ENCODE measurements at places on chromosomes 12 and 14.

- DNase-seq, result no peak
These were observed 18.6 kb downstream of the APOBEC1 start for GRCh38 chr12:7647071-7647470.

DNA sequence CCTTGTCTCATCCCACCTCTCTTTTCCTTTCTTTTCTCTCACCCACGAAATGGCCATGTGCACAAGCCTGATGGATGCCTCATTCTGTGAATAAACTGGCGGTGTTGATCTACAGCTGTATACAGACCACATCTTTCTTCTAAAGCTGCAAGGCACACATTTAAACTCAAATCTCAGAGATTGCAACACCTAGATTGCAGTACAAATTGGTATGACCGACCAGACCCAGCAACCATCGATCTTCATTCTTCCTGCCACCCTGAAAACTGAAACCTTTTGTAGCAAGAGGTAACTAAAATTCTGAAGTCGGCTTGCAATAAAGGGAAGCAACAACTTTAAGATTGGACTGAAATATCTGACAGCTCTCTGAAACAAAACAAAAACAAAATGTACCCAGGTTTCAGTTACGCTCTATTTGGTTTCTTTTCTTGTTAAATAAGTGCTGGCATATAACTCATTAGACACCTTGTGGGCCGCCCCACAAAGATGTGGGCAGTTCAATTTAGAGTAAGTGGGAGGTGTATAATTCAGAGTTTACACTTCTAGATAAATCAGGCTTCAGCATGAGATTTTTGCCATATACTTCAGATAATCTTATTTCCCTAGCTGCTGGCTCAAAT lies 390.0 kb upstream of the NOVA1 start:
- DNase-seq, result no peak

GRCh38 chr12:26471560-26471959 lies 276.2 kb downstream of the SSPN start:
- DNase-seq, result no peak

DNA sequence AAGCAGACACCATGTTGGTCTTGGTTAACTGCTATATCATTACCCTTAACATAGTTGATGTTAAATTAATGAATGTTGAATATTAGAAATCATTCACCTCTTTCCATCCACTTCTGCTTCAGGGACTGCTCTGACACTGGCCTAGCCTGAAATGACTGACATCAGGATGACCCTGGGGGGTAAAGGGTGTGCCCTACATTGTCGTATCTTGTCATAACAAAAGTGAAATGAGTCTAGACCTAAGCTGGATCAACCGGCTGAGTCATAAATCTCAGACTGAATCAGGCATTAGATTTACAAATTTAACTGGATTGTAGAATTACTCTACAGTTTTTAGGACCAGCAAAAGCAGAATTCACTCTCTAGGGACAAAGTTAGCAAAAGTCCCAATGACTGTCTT lies 35.3 kb downstream of the KICS2 start:
- no peak for DNase-seq

DNA sequence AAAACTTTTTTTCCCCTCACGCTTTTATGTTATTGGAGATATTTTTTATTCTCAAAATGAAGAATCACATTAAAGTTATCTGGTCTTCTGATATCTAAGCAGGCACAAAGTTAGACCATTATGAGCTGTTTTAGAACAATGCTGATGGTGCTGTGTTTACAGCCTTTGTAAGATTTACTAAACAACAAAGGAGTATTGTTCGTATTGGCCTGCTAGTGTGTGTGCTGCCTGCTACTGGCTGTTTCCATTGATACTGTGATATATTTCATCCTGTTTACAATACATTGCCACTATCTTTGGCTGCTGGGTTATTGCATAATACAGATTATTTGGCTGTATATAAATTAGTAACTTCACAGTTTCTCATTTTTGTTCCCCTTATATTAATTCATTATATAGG lies 220.8 kb downstream of the ITPR2 start:
- DNase-seq, result no peak

- no peak for DNase-seq
These were observed 67.3 kb upstream of the STK38L start for GRCh38 chr12:27176765-27177164.

- peak; percentile 45 for DNase-seq
These were observed at the start of gene KDM2B for GRCh38 chr12:121580959-121581685. Gene KDM2B, minus strand, starts transcription at chr12:121581023. Its CDS starts 112 bp downstream, at chr12:121580911.

DNA sequence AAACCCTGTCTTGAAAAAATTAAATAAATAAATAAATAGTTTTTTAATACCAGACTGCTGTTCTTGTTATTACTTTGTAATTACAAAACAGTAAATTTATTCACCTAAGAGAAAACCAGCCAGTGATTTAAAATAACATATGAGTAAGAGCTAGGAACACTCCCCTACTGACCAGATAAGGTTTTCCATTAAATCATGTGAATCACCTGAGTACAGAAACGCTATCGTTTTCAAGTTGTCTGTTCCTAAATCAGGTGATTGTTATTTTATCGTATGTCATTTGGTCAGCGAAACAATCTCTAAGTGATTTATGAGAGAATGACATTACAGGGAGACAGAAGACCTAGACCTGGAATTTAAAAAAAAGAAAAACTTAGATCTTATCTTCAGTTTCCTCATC lies 47.3 kb downstream of the RPS29 start:
- DNase-seq, result no peak

GRCh38 chr12:131675126-131676080 lies 35.5 kb upstream of the SFSWAP start:
- no peak for DNase-seq

GRCh38 chr14:28163897-28164296 lies 602.7 kb upstream of the FOXG1 start:
- DNase-seq, result no peak

DNA sequence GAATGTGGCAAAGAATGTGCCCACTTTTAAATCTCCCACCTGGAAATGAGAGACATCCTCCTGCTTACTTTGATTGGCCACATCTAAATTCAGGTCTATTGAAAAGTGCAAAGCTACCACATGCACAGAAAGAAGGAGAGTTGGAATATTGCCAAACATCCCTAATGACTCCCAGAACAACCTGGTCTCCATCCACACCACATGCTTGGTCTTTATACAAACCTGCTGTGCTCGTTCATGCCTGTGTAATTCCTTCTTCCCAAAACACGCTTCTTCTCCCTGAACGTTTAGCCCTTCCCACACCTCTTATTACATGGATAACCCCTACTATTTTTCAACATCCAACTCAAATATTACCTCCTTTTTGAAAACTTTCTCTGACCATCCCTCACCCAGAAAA lies 66.2 kb upstream of the BCL2L14 start:
- DNase-seq, result no peak

- DNase-seq, result no peak
These were observed 9.4 kb upstream of the HVCN1 start for GRCh38 chr12:110698171-110698902.

DNA sequence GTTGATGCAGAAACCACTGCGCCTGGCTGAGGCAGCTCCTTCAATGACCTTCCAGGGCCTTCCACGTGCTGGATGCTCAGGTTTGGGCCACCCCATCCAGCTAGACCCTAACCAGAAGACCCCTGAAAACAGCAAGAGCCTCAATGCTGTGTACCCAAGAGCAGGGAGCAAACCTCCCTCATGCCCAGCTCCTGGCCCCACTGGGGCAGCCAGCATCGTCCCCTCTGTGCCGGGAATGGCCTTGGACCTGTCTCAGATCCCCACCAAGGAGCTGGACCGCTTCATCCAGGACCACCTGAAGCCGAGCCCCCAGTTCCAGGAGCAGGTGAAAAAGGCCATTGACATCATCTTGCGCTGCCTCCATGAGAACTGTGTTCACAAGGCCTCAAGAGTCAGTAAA lies 10.5 kb downstream of the OAS3 start:
- DNase-seq, result no peak

- no peak for DNase-seq
These were observed 290.2 kb downstream of the PRKD1 start for GRCh38 chr14:29637411-29637810.

DNA sequence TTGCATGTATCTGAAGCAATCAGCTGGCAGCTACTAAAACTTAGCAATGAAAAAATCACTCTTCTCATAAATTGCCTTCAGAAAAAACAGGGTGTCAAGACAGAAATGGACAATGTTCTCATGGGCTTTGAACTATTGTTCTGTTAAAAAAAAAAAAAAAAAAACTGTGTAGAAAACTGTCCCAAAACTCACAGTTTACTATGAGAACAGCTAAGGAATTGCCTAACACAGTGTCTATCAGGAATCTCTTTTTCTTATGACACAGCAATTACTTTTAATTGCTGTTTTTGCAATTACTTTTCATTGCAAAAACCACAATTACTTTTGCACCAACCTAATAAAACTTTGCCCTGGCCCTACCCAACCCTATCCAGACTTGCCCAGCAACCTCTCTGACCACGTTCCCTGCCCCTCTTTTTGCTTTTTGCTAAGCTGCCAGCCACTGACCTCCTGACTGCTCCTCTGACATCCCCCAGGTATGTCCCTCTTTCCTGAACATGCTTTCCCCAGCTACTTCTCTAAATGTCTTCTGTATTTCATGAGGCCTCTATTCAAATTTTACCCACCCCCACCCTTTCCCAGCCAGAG lies 68.0 kb upstream of the SLCO1C1 start:
- no peak for DNase-seq

DNA sequence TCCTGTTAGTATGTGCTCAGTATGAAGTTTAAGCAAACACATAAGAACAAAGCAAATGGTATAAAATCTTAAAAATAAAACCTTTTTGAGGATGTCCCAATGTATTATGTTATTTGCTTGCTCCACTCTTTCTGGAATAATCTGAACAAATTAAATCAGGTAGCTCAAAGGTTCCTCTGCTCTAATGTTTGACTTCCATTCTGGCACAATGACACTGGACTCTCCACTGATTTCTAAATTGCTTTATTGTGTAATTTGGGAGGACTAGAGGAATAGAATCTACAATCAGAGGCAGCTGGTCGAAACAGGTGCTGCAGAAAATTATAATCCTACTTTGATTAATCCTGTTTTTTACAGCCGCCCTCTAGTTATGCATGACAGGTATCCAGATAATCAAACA lies 523.7 kb upstream of the FOXG1 start:
- no peak for DNase-seq

- DNase-seq, result peak; percentile 56
These were observed 22.8 kb downstream of the OTUB2 start for GRCh38 chr14:94048691-94049624.

GRCh38 chr14:79260406-79260805 lies 950.9 kb downstream of the DIO2 start:
- no peak for DNase-seq

DNA sequence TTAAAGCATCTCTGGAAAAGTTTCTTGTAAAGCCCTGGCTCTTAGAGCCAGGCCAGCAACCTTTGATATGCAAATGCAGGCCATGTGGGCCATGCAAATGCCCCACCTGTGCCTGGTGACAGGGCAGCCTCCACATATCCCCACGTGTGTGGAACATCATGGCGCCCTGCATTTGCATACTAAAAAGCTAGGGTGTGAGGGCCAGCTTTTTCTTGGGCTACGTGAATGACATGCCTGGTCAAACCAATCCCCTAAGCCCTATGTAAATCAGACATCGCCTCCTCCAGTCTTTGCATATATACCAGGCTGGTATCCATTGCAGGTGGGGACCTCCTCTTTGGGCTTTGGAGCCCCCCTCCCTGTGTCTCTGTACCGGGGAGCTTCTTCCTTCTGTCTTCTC lies 6.4 kb downstream of the CSRP2 start:
- no peak for DNase-seq

GRCh38 chr14:35438910-35439713 lies 34.6 kb upstream of the NFKBIA start:
- DNase-seq, result no peak

- DNase-seq, result no peak
These were observed 146.8 kb downstream of the TMTC2 start for GRCh38 chr12:82833481-82833880.

GRCh38 chr12:50042693-50043092 lies 14.7 kb upstream of the ASIC1 start:
- no peak for DNase-seq

DNA sequence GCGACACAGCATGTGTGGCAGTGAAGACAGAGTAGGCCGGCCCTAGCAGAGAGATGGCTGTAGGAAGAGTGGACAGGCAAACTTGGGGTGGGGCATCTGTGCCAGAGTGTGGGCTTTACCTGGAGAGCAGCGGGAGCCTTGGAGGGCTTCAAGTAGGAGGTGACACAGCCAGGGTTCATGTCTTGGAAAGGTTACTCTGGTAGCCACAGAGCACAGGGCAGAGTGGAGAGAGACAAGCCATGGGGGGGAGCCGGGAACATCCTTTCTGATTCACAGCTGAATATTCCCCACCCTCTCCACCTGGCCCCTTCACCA lies 53.5 kb upstream of the DIO3 start:
- no peak for DNase-seq

DNA sequence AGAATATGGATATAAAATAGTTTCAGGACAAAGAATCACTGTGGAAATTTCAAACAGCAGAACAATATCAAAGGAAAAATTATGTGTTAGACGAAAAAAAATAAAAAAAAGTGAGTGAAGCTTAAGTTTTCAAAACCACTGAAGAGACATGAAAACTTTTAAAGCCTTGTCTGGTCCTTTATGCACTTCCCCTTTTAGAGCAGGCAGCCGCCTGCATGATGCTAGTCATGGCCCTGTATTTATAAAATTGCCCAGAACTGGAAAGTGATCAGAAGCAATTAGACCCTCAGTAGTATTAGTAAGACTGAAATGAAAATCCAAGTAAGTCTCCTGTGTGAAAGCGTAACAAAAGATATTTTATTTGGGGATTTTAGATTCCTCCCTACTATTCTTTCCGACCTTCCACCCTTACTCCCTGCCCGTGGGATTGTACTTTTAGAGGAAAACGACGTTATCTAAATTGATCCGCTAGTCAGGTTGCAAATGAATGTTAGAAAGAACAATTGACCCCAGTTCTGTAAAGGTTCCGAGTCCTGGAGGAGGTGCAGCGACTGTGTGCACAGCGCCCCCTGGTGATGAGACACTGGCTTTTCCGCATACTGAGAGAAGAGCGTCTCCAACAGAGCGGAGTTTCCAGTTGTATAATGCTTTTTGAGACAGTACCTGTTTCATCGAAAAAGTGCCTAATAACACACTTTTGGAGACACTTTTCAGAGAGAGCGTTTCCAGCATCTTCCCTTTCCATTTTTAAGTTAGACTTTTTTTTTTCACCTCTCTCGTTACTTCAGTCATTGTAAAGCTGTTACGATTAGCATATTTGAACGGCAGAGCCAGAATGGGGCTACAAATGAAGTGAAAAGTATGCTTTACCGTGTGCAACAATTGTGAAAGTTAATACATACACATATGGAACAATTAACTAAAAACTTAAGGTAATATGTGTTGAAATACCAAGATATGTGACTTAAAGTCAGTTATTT lies 12.4 kb downstream of the MGST1 start:
- peak; percentile 33 for DNase-seq

GRCh38 chr14:100828031-100828769 lies 2.3 kb downstream of the MEG3 start:
- no peak for DNase-seq

- no peak for DNase-seq
These were observed 129.0 kb downstream of the RBM19 start for GRCh38 chr12:113837084-113837483.

DNA sequence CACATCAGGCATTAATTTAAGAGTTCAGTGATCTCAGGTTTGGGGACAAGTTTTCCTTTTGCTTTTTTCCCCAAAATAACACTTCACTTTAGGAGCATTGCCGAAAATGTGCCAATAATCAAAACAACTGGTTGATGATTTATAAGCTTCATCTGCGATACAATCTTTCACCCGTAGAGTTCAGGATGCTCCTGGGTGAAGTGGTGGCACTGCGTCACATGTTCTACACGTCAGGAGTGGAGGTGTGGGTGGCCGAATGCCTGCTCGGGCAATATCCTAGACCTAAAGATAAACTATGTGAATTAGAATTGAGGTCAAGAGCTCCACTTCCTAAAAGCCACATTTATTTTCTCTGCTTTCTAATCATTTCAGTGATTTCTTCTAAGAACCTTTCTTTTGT lies 70.9 kb upstream of the DICER1 start:
- DNase-seq, result no peak
